ENCODE measurements at places on chromosomes 6 and 20. TPM values are rescaled to one million over a fixed set of nuclear protein-coding genes. Genes with fewer than 3 reads are reported as not detected.

EFCAB8 gene
- under 0.01 TPM for total RNA-seq

APCDD1L gene
- 0.17 TPM for total RNA-seq

GRCh38 chr6:119858901-119859300, 509.3 kb upstream of the MAN1A1 start:
- no peak for DNase-seq

GRCh38 chr6:148723484-148723883, 23.3 kb upstream of the UST start:
- DNase-seq, result no peak

Data from dermis blood vessel endothelial cell (primary cell).